ENCODE measurements at places on chromosomes 2 and 18. TPM values are rescaled to one million over a fixed set of nuclear protein-coding genes. Genes with fewer than 3 reads are reported as not detected.
A peak's percentile ranks its signal among the peaks of the same experiment; 100 is the strongest.

DNA sequence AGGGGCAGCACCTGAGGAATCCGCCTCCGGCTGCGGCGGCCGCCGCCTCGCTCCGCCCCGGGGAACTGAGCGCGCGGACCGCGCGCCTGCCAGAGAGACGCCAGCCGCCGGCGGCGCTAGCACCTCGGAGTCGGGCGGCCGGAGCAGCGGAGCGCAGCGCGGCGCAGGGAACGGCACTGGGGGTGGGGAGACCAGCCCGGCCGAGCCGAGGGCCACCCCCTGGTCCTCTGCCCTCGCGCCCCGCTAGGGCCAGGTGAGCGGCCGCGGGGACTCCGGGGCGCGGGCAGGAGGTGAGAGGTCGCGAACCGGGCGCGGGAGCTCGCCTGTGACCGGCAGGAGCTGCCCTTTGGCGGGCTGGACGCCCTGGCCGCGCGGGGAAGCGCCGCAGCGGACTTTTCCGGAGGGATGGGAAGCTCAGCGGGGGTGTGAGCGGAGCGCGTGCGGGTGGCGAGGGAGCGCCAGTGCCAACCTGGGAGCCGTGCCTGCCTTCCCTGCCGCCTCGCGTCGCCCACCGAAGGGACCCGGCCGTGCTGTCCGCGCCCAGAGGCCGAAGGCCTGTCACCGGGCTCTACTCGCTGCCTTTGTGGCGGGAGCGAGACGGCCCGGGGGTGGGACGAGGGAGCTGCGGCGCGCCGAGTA, at the start of gene GREB1L:
Gene GREB1L, plus strand, starts transcription at position 92 of the 639 bp plus-strand sequence. CDS start 141,287 bp downstream, outside the sequence.
- DNase-seq = peak; percentile 48

AKAIN1 gene
- total RNA-seq = not detected

DNA sequence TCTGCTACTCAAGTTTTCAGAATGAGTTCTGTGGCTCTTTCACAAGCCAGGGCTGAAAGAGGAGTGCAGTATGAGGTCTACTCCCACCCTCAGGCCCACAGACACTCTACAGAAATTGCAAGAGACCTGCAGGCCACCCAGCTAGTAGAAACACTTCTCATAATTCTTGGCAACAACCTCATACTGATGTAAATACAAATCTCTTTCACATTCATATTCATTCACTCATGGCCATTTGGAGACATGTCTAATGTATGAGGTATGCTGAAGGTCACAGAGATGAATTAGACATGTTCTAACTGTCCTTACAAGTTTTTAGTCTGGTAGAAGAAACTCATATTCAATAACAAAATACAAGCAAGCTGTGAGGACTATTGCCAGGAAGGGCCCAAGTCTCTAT, 83.8 kb upstream of the KLHL29 start:
- DNase-seq = no peak

- no peak for DNase-seq
Measured at GRCh38 chr18:32576296-32576916, 105.7 kb upstream of the GAREM1 start.

GREB1 gene
- total RNA-seq = 2.6 TPM

CABYR gene
- 1.1 TPM for total RNA-seq

- peak; percentile 78 for DNase-seq
Measured at GRCh38 chr2:43194121-43194869, 32.1 kb downstream of the ZFP36L2 start.

DNA sequence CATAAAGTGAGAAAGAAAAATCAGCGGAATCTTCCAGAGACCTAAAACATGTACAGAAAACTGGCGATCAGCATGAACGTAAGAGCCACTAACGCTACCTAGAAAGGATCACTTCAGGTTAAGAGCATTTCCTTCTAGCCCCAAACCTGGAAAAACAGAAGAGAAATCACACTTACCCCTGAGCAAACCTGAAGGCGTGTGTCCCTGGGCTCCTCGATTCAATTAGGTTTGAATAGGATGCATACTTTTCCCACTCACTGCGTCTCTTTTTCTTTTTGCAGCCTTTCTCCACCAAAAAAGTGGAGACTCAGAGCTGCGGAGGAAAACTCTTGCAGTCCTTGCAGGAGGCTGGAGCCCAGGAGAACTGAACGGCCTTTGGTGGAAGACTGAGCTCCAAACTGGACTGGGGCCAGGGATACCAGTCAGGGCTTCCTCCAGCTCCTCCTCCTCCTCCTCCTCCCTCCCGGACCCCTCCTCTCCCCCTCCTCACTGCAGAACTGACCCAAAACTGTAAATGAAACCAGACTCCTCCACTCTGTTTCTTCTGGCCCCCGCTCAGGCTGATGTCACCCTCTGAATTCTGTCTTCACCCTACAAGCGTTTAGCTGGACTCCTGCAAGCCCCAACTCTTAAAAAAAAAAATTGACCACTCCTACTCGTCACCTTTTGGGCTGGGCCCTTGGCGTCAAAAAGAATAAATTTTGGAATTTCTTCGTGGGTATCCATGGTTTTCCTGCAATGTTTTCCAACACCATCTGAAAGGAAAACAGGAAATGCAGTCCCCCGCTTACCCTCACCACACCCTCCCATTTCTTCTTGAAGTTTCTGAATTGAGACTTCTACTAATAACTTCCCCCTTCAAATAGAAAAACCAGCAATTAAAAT, at the start of gene COL6A3:
Gene COL6A3, minus strand, starts transcription at position 388 of the 885 bp plus-strand sequence. CDS start 17,347 bp downstream, outside the sequence.
- peak; percentile 43 for DNase-seq

DNA sequence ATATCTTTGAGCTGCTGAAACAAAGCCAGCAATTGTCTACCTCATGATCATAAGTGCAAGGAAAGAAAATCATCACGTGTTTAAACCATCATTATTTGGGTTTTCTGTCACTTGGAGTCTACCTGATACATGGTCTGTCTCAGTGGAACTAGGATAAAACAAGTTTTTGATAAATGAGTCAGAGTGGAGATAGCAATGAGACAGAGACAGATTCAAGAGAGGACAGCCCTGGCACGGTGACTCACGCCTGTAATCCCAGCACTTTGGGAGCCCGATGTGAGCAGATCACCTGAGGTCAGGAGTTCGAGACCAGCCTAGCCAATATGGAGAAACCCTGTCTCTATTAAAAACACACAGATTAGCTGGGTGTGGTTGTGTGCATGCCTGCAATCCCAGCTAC, 93.8 kb downstream of the PMAIP1 start:
- no peak for DNase-seq

VSNL1 gene
- not detected for total RNA-seq

DNA sequence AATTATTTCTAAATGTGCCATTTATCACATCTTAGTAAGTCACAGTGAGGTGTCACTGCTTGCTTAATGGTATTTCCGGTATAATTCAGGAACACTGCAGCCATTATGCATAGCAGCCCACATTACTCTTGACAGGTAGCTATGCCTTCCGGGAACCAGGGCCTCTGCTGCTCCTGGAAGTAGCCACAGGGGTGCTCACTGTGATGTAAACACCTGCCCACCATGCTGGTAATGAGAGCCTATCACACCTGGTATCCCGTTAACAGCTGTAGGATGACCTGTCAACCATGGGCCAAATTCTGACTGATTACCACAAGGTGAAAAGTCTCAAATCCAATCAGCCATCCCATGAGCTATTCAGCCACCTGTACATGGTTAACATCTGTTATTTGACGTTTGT, 647.0 kb upstream of the NXPH2 start:
- DNase-seq = no peak

- DNase-seq = no peak
Measured at GRCh38 chr2:72438364-72438763, 290.7 kb upstream of the CYP26B1 start.

HOXD8 gene
- 7.8 TPM for total RNA-seq

SPP2 gene
- not detected for total RNA-seq

GRCh38 chr18:64234321-64234720, 85.4 kb upstream of the LINC00305 start:
- no peak for DNase-seq

- DNase-seq = no peak
Measured at GRCh38 chr2:229230256-229230655, 40.8 kb downstream of the PID1 start.

GRCh38 chr2:147408357-147408756, 436.5 kb upstream of the ACVR2A start:
- DNase-seq = no peak

CYP27A1 gene
- total RNA-seq = 159 TPM

DNA sequence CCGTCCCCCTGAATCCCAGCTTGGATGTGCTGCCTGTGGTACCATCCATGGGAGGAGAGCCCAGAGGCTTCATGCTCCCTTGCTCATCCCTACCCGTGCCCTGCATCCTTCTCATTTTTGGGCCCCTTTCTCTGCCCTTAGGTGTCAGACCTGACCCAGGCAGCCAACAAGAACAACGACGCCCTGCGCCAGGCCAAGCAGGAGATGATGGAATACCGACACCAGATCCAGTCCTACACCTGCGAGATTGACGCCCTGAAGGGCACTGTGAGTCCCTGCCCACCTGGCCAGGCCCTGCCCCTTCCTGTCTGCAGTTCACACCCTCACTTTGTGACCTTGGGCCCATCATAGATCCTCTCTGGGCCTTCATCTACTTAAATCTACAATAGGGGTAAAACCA, 2.5 kb downstream of the DES start:
- DNase-seq = no peak

B3GNT7 gene
- 51.6 TPM for total RNA-seq

- DNase-seq = no peak
Measured at GRCh38 chr2:100754951-100755350, 65.0 kb upstream of the NPAS2 start.

GRCh38 chr2:191166111-191166755, 15.4 kb upstream of the STAT4 start:
- no peak for DNase-seq

GRCh38 chr2:157871415-157871814, 4.7 kb downstream of the ACVR1 start:
- DNase-seq = no peak

GRCh38 chr18:22838639-22839277, 94.4 kb upstream of the RBBP8 start:
- no peak for DNase-seq

GRCh38 chr2:42137125-42137841, 31.9 kb upstream of the EML4 start:
- no peak for DNase-seq

ZBTB7C gene
- total RNA-seq = 81.2 TPM

TLX2 gene
- not detected for total RNA-seq

DNA sequence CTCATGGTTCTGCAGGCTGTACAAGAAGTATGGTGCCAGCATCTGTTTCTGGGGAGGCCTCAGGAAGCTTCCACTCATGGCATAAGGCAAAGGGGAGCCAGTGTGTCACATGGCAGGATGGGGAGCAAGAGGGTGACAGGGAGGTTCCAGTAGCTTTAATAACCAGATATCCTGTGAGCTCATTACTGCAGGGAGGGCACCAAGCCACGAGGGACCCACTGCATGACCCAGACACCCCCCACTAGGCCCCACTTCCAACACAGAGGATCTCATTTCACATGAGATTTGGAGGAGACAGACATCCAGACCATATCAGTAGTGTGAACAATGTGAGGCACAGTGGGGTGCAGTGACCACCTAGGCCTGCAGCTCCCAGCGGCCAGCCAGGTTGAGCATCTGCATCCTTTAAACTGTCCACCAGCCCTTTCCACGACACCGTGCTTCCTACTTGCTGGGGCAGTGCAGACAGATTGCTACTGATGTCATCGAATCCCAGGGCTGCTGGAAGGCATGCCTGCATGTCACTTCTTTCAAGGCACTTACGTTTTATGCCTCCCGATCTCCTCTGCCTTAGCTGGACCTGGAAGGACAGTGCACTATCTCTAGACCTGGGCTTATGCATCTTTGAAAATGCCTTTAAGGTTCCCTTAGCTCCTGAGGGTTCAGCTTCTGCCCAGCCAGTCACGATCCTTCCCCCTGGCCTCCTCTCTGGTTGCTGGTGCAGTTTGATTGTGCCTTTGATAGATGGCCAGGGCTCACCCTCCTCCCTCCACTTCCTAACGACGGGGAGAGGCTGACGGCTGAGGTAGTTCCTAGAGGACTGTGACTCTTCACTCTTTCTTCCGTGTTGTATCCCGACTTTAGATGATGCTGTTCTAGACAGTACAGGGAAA, 174.3 kb downstream of the FAM210A start:
- DNase-seq = no peak

ACTG2 gene
- 779 TPM for total RNA-seq

GRCh38 chr2:114122930-114123329, 233.0 kb downstream of the ACTR3 start:
- DNase-seq = no peak

DNA sequence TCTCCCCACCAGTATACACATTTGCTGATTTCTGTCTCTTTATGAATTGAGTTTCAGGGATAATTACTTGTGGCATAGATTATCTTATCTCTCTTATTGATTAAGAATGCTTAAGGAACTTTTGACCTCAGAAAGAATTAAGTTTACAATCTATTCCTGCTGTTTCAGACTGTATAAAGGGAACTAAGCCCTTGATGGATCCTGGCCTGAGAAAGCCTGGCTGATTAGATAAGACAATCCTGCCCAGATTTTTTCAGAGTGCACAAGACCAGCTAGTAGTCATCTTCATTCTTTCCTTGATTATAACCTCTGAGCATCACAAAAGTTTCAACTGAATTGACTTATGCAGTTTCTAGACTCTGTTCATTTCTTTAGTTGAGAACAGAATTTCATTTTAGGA, 22.7 kb upstream of the TFPI start:
- DNase-seq = no peak

- no peak for DNase-seq
Measured at GRCh38 chr18:46322941-46323340, 218.8 kb downstream of the HAUS1 start.

GRCh38 chr2:241859436-241860183, 916 bp upstream of the PDCD1 start:
- DNase-seq = peak; percentile 47

GRCh38 chr2:55861733-55862132, 61.8 kb downstream of the EFEMP1 start:
- DNase-seq = no peak

DNA sequence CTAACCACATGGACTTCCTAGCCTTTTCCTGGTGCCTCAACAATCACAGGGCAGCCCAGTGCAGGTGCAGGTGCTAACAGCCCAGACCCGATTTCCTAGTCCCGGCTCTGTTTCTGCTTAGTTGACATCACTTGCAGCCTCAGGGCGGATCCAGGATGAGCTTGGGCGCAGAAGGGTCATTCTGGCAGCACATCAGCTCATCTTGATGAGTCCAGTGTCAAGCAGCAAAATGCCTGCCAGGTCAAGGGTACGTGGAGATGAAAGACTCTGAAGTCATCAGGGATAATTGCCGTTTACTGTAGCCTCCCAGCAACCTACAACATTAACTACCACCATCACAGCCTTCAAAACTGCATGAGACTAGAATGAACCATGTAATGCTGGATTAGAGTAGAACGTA, 39.4 kb upstream of the EFHD1 start:
- DNase-seq = peak; percentile 39

GRCh38 chr2:128416109-128416785, 97.6 kb upstream of the HS6ST1 start:
- no peak for DNase-seq

GRCh38 chr2:16656784-16657391, 8.7 kb downstream of the CYRIA start:
- DNase-seq = no peak

GRCh38 chr2:61396005-61396404, 74.9 kb downstream of the USP34 start:
- DNase-seq = no peak

GRCh38 chr2:116411211-116411610, 1403.3 kb upstream of the DDX18 start:
- no peak for DNase-seq

GRCh38 chr2:33526132-33526531, 49.7 kb downstream of the RASGRP3 start:
- no peak for DNase-seq

FAM228A gene
- not detected for total RNA-seq
